ENCODE measurements at places on chromosomes 3 and 15.

DNA sequence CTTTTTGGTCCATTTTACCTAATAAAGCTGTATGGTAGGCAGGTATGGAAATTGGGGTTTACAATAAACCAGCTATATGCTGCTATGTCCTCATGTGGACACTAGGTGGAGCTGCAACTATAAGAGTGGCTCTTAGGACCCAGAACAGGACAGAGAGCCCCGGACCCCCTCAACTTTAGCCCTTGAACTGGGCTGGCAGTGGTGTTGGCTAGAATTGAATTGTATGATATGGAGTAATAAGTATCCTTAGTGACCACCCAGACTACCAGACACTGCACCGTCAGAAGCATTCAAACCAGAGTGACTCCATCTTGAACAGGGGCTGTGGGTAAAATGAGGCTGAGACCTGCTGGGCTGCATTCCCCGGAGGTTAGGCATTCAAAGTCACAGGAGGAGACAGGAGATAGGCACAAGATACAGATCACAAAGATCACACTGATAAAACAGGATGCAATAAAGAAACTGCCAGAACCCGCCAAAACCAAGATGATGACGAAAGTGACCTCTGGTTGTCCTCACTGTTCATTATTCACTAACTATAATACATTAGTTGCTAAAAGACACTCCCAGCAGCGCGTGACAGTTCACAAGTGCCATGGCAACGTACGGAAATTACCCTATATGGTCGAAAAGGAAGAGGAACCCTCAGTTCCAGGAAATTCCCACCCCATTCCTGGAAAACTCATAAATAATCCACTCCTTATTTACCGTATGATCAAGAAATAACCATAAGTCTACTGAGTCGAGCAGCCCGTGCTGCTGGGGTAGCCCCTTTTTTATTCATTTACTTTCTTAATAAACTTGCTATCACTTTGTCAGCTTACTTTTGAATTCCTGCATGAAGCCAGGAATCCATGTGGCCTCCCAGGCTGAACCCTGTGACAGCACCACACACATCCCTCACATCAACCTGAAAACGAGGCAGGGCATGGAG lies 68.7 kb upstream of the BLM start:
- DNase-seq = peak; percentile 30

- no peak for DNase-seq
Observed at GRCh38 chr3:134239538-134239937, 11.1 kb downstream of the RYK start.

- DNase-seq = peak; percentile 62
Observed at GRCh38 chr3:13346481-13347389, 73.4 kb downstream of the NUP210 start.

GRCh38 chr15:38554354-38554753 lies 10.3 kb downstream of the RASGRP1 start:
- DNase-seq = no peak

GRCh38 chr3:144332868-144333267 lies 361.2 kb downstream of the DIPK2A start:
- DNase-seq = no peak

DNA sequence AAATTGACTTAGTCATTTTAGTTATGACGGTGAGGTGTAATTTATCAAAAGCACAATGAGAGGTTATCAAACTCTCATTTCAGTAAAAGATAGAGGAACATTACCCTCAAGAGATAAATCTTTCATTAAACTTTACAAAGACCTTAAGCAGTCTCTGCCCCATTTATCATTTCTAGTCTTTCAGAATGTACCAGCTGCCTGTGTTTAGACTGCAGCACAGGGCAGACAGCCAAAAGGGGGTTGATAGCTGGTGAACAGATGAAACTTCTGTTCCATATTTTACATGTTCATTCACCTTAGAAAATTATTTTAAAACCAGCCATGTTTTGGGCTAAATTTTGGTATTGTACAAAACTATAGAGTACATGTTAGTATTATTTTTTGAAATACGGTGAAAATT lies 514.6 kb upstream of the CNTN3 start:
- no peak for DNase-seq

- no peak for DNase-seq
Observed at GRCh38 chr3:188900421-188900951, 271.3 kb upstream of the TPRG1 start.

GRCh38 chr3:4138786-4139431 lies 164.3 kb upstream of the SETMAR start:
- no peak for DNase-seq

DNA sequence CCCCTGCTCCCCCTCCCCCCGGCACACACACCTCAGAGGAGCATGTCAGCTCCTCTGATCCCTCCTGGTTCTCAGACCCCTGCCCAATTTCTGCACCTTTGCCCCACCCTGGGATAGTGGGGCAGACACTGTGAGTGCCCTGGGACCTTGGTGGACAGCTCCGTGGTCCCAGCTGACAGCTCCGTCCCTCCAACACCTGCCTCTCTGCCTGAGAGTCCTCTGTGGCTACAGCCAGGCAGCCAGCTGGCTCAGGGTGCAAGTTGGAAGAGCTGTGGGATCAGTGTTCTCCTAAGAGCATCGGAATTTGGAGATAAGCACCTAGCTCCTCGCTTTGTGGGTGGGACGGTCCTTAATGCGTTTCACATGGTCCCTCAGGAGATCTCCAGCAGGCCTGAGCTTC lies 43.7 kb upstream of the PGPEP1L start:
- DNase-seq = no peak

- DNase-seq = no peak
Observed at GRCh38 chr15:80831606-80832224, 52.5 kb downstream of the CEMIP start.

DNA sequence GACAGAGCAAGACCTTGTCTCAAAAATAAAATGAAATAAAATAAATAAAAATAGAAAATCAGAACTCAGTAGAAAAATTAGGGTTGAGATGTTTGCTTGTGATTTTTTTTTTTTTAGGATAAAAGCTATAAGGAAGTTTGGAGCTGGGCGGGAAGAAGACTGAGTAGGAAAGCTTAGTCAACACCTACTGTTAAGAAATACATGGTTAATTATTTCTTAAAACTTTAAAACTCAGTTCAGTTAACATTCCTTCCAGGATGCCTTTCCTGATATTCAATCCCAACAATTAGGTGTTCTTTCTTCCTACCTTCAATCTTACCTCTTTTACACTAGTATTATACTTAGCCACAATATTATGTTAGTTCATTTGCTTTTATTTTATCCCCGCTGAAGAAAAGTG lies 246.2 kb downstream of the LSAMP start:
- DNase-seq = no peak

GRCh38 chr3:112128843-112129727 lies 4.0 kb downstream of the GCSAM start:
- DNase-seq = peak; percentile 28

DNA sequence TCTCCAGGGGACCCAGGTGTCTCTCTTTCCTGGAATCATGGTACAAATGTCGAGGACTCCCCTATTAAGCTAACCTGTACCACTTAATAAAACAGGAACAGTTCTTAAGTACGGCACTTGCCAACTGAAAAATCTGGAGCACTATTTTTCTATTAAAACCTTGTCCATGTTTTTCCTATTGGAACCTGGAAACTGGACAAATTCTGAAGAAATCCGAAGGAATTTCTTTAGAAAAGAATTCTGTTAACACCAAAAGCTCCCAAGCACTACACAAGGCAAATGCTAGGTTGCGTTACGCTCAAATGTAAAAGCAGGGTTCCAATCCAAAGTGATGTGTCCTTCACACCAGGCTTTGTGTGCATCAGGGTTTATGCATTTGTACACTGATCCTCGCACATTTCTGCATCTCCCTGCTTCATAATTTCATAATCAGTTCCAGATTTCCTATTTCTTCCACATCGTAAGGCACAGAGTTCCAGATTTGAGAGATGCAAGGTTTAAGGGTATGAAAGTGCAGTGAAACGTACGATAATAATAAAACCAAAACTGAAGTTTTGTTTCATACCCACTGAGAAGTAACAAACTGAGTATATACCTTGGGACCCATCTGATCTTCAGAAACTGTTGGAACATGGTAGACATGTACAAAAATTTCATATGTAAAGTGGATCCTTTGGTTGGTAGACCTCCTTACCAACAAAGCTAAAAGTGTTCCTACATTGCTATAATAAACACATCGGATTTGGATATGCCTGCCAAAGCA lies 132.1 kb upstream of the WNT5A start:
- DNase-seq = no peak

DNA sequence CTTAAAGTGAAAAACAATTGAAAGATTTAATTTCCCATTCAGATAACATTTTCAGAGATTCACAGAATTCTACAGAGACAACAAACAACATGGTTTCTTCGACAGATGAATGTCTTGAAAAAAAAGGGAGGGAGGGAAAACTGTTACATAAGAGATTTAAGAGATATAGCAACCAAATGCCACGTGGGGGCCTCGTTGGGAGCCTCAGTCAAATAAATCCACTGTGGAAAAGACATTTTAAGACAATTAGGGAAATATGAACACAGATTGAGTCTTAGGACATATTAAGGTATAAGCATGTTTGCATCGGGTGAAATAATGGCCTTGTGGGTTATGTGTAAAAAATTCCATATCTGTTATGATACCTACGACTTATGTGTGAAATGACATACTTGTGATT lies 5.0 kb upstream of the PRRT3 start:
- DNase-seq = no peak

DNA sequence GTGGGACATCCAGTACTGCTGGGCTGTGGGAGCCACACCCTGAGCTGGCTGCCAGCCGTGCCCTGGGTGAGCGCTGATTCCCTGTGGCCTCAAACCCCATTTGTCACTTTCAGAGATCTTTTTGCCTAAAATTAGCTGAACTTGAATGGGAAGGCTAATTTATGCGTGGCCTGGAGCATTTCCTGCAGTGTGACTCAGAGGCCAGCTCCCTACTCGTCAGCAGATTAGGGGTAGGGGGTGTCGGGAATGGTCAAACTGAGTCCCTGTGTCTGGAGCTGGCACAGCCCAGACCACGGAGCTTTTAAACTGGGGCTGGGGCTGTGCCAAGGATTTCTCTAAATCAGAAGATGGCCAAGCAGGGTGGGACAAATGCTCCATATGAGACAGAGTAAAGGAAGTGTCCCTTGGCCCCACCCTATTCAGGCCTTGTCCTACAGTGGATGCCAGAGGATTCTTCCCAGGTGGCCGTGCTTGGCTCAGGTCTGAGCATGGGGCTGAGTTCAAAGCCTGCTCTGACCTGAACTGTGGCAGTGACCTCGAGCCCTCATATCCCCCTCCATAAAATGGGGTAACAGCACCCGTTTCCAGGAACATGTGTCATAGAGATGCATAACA lies 59.7 kb downstream of the ATP2B2 start:
- no peak for DNase-seq

- DNase-seq = no peak
Observed at GRCh38 chr3:170814822-170815221, 55.2 kb downstream of the RPL22L1 start.

- no peak for DNase-seq
Observed at GRCh38 chr3:53817211-53817610, 29.0 kb downstream of the CHDH start.

GRCh38 chr3:138971766-138972320 lies 24.8 kb downstream of the FOXL2NB start:
- no peak for DNase-seq

DNA sequence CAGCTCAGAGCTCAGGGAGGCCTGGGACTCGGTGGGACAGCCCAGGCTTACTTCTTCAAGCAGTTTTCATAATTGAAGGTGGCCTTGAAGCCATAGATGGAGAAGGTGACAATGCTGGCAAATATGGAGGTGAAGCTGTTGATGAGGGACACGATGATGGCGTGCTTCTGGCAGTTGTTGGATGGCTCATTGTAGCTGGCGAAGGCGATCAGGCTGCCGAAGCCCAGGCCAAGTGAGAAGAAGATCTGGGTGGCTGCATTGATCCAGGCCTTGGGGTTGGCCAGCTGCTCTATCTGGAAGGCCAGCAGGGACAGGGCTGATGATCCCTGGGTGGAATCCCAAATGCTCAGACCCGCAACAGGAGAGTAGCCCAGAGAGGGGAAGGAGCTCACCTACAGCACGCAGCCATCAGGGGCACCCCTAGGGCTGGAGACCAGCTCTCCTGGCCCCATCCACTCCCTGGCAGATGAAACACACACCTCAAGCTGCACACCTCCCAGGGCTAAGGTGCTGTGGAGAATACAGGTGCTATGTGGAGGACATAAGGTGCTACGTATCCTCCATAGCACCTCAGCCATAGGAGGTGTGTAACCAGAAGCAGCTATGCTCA lies 25.1 kb downstream of the SLC6A20 start:
- no peak for DNase-seq
